Fibroblast of mammary gland (primary cell): ENCODE measurements at places on chromosomes 2 and 18.

DNA sequence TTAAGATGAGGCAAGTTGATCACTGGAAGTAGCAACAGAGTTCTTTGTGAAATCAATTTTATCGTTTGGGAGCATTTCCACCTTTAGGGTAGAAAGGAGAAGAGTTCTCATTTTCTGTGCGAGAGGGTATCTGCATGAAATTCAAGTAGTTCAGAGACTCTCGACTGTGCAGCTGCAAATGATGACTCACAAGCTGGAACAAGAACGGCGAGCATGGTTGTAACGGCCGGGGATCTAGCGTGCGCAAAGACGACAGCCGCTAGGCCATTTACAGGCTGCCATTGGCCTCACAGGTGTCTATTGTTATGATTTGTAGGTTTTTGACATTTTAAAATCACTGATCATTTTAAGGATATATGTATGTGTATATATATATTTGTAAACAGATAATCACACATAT lies 5.2 kb downstream of the KLHL29 start:
- DNase-seq = peak; percentile 80

GRCh38 chr18:13501891-13502290 lies 224.5 kb downstream of the FAM210A start:
- no peak for DNase-seq

DNA sequence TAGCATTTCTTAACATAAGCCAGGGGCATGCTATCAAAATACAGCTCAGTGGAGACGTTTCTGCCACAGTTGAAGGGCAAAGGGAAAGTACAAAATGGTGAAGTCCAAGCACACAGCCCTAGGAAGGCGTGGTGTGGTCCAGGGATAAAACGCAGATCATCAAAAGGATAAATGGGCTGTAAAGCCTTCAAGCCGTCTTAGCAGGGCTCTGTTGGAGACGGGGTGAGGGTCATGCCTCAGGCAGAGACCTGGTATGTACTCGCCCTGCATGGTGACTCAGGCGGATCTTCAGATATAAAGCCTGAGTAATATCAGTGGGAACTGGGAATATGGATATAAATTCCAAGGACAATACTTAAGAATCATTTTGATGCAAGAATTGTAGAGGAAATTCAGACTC lies 61.2 kb downstream of the NGEF start:
- DNase-seq = peak; percentile 6

DNA sequence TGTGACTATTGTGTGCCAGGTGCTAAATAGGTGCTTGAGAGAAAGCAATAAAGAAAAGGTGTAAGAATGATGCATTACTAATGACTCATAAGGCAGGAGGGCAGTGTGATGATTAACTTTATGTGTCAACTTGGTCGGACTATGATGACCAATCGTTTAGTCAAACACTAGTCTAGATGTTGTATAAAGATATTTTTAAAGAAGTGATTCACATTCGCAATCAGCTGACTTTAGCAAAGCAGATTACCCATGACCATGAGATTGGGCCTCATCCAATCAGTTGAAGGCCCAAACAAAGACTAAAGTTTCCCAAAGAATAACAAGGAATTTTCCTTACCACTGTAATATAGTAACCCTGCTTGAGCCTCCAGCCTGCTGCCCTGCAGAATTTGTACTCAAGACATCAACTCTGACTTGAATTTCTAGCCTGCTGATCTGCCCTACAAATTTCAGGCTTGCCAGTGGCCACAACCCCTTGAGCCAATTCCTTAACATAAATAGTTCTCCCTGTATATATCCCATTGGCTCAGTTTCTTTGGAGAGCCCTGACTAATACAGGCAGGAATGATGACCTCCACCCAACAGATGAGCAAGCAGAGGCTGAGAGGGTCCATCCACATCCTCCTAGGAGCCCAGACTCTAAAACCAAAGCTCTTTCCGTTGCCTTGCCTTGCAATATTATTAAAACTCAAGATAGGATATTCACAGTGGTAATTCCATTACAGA lies 132.6 kb downstream of the ACTR3 start:
- peak; percentile 90 for DNase-seq
